ENCODE measurements at places on chromosomes 3 and 15.

DNA sequence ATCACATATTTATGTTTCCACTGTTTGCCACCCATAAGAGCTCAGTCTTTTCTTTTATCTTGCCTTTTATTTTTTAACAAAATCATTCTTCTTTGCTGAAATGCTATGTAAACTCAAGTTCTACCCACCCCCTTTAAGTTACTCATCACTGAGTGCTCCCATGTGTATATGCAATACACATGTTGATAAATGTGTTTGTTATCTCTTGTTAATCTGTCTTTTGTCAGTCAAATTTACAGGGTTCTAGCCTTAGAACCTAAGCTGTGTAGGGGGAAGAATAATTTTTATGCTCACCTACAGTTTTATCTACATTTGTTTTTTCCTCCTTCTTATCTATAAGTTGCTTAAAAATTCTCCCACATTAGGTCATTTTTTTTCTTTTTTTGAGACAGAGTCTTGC lies 1195.9 kb downstream of the ROBO2 start:
- DNase-seq = no peak

DNA sequence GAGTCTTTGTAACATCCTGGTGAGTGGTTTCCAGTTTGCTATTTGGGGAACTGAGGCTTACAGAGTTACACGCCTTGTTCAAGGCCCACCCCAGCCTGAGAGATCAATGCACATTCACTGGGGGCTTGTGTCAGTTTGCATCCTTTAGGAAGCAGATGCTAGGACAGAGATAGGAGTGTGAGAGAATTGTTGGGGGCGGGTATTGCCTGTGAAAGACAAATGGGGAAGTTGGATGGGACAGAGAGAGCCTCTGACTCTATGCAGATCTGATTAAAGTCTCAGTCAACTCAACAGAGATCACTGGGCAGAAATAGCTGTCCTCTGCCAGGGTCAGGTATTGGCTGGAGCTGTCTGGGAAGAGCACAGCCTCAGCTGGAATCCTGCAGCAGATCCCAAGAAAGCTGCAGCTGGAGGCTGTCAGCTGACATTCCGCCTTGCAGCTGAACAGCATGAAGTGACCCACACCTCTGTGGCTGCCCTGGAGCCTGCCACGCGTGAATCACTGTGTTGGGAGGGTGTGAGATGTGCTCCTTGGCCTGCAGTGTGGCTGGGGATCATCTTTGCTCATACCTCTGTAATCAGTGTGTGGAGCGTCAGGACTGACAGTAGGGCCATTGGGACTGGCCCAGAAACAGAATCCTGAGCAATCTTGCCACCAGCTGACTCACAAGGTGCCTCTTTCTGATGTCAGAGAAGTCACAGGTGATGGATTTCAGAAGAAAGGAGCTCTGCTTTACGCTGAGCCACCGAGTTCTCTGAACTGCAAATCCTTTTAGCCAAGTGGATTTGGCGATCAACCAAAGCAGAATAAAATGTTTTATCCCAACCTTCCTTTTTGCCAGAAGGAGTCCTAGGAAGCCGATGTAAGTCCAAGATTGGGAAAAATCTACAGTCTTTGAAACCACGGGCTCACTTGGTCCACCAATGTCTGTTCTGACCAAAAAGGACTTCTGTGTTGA lies 284.1 kb upstream of the LRRFIP2 start:
- peak; percentile 51 for DNase-seq

GRCh38 chr15:97909291-97909891 lies 51.1 kb upstream of the ARRDC4 start:
- DNase-seq = peak; percentile 47

DNA sequence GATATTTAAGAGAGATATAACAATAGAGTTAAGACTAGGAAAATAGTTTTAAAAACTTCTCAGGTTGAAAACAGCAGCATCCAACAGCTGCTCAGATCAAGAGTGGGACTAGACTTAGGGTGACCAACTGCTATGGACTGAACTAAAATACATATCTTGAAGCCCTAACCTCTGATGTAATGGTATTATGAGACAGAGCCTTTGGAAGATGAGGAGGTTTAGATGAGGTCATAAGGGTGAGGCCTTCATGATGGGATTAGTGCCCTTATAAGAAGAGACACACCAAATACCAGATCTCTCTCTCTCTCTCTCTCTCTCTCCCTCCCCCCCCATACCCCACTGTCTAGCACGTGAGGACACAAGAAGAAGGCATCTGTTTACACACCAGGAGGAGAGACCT lies 37.4 kb upstream of the GALNT15 start:
- no peak for DNase-seq

GRCh38 chr3:36295296-36295695 lies 85.0 kb upstream of the STAC start:
- no peak for DNase-seq

DNA sequence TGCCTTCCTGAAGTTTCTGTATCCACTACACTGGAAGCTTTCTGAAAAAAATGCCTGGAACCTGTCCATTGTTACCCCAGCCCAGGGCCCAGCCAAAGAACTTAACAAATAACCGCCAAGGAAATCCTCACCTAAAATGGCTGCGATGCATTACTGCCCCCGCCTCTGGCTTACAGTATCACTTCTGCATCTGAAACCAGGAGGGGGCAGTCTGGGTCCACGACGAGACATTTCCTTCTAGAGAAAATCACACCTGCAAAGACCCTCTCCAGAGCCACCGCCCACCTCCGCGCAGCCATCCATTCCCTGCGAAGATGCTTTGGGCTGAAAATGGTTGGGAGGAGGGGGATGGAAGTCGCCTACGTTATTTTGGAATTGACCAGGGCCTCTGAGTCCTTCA lies 22.4 kb upstream of the CELF6 start:
- DNase-seq = peak; percentile 59

DNA sequence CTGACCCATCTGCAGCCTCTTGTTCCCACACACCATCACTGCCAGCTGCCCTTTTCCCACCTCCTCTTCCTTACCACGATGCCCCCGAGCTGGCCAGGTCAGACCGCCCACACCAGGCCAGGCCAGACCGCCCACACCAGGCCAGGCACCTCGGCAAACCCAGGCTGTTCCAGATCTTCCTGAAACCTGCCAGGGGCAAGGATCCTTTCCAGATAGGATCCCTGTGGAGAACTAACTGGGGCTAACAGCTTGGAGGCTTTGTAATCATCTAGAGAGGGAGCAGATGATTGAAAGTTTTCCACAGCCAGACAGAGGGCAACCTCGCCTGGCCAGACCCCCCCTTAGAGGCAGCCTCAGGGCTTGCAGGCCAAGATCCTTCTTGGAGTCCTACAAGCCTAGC lies 287.3 kb upstream of the TLE3 start:
- DNase-seq = no peak

DNA sequence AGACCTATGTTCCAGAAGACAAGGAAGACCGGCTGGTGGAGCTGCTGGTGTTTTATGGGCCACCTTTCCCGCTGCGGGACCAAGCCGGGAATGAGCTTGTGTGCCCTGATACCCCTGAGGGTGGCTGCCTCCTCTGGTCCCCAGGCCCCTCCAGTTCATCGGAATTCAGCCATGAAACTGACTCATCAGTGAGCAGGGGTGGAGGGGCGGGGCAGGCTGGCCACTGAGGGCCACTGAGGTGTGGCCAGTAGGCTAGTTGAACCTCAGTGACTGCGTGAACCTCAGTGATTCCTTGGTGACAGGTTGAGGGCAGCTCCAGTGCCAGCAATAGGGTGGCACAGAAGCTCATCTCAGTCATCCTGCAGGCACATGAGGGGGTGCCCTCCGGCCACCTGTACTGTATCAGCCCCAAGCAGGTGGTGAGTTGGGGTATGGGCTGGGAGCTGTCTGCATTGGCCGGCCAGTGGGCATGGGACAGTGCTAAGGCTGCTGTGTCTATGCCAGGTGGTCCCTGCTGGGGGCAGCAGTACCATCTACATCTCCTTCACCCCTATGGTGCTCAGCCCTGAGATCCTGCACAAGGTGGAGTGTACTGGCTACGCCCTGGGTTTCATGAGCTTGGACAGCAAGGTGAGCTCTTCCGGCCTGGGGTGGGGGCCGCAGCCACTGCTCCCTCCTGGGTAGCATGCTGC lies 20.3 kb downstream of the ACAA1 start:
- no peak for DNase-seq

DNA sequence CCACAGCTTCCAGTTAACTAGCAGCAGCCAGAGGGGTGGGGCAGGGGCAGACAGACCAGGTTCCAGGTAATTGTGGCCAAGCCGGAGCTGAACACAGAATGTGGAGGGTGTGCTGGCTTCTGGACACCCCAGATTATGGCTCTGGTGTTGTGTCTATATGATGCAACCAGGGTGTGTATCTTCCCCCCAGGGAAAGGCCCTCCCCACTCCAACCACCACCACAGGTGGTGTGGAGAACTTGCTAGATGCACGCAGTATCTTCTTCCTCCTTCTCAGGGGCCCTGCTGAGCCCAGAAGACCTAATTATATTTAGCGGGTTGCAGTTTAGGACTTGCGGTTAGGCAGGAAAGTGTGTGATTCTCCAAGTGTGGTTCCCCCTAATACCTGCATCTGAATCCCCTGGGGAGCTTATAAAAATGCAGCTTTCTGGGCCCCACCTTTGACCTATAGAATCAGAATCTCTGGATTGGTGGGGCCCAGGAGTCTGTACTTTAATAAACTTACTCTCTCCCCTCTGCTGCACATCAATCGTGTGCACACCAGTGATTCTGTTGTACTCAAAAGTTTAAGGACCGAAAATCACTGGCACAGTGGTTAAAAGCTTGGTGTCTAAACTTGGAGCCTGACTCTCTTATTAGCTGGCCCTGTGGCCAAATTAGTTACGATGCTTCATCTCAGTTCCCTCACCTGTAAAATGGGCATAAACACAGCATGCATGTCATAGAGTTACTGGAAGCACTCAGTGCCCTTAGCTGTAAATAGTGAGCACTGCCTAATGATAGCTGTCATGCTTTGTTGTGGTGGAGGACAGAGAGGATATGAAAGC lies 379.1 kb upstream of the PROK2 start:
- DNase-seq = peak; percentile 98

DNA sequence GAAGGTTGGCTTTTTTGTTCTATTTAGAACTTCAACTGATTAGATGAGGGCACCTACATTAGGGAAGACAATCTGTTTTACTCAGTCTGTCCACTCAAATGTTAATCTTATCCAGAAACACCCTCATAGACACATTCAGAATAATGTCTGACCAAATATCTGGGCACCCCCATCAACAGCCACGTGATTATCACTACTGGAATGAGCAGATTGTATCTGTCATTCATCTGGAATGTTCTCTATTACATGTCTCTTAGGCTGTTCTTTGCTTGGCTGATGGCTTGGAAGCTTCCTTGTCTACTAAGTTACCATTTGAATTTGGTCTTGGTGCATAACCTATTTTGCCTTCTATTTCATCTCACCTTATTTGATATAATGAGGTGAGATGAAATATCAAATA lies 15.7 kb upstream of the LRRC58 start:
- no peak for DNase-seq

DNA sequence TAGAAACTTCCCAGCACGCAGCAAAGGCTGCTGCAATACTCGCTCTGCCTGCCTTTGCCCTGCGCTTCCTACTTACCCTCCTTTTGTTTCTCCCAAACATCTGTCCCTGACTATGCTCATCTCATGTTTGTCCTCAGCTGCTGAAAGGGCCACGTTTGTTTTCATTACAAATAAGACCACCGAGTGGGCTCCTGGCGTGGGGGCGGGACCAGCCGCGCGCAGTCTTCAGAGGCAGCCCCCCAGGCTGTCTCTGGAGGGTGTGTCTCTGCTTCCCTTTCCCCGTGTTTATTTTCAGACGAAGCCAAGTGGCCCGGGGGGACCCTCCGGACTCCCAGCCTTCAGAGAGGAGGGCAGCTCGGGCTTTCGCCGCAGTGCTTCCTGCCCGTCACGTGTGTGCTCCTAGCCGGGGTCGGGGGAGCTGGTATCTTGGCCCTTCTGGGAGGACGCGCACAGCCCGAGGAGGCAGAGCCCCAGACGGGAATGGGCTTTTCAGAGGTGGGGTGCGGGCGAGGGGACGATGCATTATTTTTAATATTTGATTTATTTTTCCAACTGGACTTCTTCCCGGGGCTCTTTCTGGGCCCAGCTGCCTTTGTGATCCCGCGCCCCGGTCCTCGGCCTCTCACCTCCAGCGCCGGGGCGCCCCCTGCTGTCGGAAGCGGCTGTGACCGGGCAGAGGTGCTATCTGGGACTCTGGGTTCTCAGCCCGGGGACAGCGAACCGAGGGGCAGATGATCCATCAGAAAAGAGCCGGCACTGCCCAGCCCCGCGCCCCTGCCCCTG lies 70.0 kb upstream of the CGNL1 start:
- DNase-seq = peak; percentile 56

GRCh38 chr3:194075802-194076460 lies 60.0 kb upstream of the HES1 start:
- DNase-seq = peak; percentile 14

GRCh38 chr3:172107403-172107802 lies 68.0 kb downstream of the FNDC3B start:
- DNase-seq = peak; percentile 85

- DNase-seq = no peak
These were observed 524.5 kb upstream of the TGFBR2 start for GRCh38 chr3:30081904-30082303.

DNA sequence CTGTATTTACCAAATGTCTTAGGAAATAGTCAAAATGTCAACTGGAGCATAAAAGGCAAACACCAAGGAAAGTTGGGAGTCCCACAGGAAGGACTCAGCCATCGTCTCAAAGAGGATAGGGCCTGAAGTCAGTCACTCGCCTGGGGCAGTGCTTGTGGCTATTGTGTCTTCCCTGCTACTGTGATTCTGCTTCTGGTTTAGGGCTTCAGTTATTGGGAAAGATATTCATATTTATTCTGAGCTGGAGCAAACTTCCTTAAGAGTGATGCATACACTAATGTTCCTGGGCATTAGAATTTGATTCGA lies 118.1 kb downstream of the EDEM1 start:
- no peak for DNase-seq

GRCh38 chr3:156037356-156037755 lies 83.0 kb upstream of the KCNAB1 start:
- DNase-seq = no peak

DNA sequence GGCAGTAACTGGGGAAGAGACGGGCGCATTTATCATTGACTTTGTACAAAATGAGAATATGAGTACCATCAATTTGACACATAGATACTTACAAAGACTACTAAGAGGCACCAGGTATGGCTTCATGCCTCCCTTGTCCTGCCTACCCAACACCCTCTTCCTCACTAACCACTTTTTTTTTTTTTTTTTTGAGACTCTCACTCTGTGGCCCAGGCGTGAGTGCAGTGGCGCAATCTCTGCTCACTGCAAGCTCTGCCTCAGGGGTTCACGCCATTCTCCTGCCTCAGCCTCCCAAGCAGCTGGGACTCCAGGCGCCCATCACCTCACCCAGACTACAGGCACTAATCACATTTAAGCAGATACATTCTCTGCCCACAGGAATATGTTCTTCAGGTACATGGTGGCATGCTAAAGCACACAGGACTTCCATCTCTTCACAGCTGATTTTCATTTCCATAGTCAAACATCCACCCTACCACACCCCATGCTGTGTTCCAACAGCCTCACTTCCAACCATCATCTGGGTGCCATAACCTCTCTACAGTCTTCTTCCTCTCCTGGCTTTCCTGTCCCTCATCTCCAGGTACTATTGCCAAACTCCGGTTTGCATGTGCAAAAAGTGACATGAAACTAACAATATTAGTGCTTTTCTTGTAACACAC lies 41.7 kb downstream of the RAB27A start:
- peak; percentile 66 for DNase-seq

- DNase-seq = no peak
These were observed 53.4 kb upstream of the VILL start for GRCh38 chr3:37937156-37937555.
